NCI-H1694 (cell line): ENCODE measurements at places on chromosomes 16 and 17.

- no peak for DNase-seq
These were observed 3.8 kb downstream of the ZPBP2 start for GRCh38 chr17:39871801-39872200.

DNA sequence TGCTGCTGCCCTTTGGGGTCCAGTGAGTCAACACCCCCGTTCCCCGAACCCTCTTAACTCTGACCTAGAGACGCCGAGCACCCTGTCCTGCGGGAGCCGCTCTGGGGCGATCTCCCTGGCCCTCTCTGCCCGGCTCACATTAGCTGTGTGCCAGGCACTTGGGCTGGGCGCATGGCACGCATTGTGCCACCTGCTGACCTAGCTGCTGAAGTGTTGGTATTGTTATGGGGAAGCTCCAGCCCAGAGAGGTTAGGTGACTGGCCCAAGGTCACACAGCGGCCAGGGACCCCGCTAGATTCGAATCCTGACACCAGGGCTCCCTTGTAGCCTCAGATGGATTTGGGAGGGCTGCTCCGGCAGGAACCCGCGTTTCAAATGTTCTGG is 1.1 kb downstream of the HSD17B1 start:
- DNase-seq: no peak

DNA sequence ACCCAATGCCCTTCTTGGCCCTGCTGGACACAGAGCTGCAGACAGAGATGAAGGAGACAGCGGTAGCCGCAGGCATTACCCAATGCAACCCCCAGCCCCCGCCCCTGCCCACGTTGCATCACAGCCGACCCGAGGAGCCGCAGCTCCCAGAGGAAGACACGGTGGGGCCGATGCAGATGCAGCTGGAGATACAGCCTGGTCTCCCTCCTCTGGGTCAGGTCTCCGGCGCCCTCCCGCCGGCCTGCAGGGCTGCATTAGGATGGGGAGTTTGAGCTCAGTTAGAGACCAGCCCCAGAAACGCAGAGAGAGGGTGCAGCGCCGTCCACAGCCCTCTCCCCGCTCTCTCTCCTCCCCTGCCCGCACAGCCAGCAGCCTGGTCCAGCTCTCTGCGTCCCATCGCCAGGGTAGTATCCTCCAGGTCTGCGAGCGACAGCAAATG is 19.4 kb upstream of the UBE2I start:
- DNase-seq: no peak

GRCh38 chr16:75246504-75247205 is 4.8 kb downstream of the BCAR1 start:
- no peak for DNase-seq

DNA sequence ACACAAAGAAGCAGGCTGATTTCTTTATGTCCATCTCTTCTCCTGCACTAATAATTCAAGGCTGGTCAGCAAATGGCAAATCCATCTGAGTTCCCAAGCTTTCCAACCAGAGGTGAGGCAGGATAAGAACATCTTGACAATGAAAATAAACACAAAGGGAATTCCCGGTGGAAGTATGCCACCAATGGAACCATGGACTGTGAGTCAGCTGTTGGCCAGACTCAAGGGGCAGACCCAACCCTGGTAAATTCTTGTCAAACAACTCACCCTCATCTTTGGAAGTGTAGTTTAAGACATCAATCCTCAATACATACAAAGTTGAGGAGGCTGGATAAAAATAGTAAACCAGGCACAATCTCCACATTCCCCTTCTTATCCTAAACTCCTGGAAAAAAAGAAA is 74.3 kb upstream of the CES5A start:
- DNase-seq: no peak

DNA sequence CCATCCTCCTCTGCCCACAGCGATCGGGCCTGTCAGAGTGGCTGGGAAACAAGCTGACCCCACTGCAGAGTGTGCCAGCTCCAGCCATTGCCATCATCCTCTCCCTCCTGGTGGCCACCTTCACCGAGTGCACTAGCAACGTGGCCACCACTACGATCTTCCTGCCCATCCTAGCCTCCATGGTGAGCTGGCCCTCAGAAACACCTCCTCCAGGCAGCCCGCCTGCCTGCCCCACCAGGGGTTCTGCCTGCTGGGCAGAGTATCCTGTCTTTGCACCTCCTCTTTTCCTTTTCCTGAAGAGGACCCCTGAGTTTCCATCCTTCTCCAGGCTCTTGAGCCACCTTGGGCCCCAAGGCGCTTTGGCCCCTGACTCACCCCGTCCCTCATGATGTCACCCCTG is 10.5 kb upstream of the FOXN1 start:
- DNase-seq: no peak

GRCh38 chr17:40497695-40498094 is 3.7 kb downstream of the TNS4 start:
- no peak for DNase-seq

GRCh38 chr17:82926081-82926480 is 86.3 kb upstream of the ZNF750 start:
- DNase-seq: no peak

GRCh38 chr17:63381101-63381729 is 64.9 kb downstream of the CYB561 start:
- no peak for DNase-seq

DNA sequence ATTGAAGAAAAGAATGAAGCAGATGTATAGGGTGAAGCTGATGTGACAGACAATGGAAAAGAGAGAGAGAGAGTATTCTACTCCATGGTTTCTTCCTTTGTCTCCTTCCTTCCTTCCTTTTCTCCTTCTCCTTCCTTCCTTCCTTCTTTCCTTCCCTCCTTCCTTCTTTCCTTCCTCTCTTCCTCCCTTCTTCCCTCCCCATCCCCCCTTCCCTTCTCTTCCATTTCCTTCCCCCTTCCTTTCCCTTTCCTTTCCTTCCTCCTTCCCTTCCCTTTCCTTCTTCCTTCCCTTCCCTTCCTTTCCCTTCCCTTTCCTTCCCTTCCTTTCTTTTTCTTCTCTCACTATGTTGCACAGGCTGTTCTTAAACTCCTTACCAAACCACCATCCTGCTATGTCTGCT is 55.7 kb upstream of the GPR139 start:
- no peak for DNase-seq

- DNase-seq: no peak
These were observed at the start of gene VWA3A for GRCh38 chr16:22092143-22092933. VWA3A (plus strand) TSS chr16:22092541; CDS start chr16:22092638, 97 bp downstream.

- no peak for DNase-seq
These were observed 6.8 kb upstream of the OR1E2 start for GRCh38 chr17:3440451-3440850.

DNA sequence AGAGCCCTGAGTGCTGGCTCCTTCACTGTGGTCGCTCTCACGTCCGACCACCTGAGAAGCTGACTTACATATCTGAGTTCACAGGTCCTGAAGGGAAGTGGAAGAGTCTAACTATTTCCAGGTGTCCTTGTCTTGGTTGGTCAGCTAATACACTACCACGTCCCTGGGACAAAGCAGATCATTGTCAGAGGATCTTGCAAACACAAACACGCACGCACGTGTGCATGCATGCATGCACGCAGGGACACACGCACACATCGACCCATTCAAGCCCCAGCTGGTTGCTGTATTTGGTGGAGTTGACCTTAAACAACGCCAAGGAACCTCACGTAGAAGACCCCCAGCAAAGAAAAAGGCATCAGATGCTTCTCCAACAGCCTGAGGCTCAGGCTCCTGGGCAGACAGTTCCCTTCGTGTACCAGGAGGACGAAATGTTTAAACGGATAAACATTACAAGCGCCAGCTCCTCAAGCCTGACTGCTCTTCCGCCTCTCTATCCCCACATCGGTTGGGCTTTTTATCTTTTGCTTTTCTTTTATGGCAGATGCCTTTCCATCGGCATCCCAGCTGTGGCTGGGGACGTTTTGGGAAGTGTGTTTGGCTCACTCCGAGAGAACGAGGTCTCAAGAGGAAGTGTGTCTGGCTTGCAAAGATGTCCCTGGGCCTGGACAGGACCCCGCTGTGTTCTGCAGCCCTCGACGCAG is 95.8 kb downstream of the TBC1D16 start:
- DNase-seq: no peak

DNA sequence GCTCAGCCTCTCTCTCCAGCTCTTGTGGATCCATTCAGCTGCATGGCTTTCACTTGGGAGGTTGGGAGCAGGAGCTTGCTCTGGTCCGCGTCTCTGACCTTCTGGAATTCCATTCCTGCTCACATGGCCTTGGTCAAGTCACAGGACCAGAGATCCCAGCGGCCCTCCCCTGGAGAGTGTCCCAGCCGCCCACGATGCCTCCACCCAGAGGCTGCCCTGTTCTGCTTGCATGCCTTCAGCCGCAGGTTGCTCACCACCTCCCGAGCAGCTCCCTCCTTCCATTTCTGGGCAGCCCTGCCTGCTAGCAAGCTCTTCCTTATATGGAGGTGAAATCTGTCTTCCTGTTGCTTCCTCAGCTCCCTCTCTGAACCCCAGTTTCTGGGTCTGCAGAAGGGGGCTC is 32.6 kb downstream of the RAI1 start:
- no peak for DNase-seq

GRCh38 chr16:85461814-85462713 is 151.1 kb upstream of the GSE1 start:
- peak; percentile 65 for DNase-seq

- no peak for DNase-seq
These were observed 5.4 kb downstream of the VEZF1 start for GRCh38 chr17:57982452-57983170.

- no peak for DNase-seq
These were observed 189.2 kb downstream of the SEC14L1 start for GRCh38 chr17:77329741-77330531.

DNA sequence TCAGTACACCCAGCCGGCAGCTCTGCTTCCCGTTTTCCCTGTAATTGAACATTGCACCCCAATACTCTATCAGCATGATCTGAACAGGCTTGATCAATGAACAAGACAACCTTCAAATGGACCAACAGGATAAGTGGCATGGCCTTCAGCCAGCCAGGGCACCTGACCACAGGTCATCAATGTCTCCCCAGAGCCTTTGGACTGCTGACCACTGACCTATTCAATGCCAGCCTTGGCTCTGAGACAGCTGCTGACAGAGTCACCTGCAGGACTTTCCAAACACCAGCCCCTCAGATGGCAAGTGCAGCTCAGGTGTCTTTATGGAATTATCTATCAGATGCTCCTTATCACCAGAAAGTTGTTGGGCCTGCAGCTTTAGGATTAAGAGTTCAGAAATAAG is 462.9 kb upstream of the ASIC2 start:
- DNase-seq: no peak

GRCh38 chr16:71542377-71542776 is 16.2 kb downstream of the CHST4 start:
- DNase-seq: no peak

GRCh38 chr16:55370762-55371482 is 46.9 kb downstream of the IRX6 start:
- peak; percentile 23 for DNase-seq

GRCh38 chr16:22785552-22785951 is 28.4 kb upstream of the HS3ST2 start:
- DNase-seq: no peak

DNA sequence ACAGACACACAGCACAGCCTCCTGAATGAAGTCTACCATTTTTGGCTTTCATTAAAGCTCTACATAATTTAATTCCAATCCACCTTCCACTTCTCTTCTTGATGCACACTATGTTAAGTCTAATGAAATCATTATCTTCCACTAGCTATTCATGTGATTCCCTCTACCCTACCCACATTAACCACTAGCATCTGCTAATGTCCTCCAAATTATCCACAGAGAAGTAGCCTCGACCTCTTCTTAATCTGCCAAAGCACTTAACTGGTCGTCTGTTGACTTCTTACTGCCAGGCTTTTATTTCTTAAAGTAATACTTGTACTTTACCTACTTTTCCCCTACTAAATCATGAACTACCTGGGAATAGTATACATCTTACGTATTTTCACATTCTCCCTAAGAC is 91.8 kb downstream of the NCOR1 start:
- no peak for DNase-seq

DNA sequence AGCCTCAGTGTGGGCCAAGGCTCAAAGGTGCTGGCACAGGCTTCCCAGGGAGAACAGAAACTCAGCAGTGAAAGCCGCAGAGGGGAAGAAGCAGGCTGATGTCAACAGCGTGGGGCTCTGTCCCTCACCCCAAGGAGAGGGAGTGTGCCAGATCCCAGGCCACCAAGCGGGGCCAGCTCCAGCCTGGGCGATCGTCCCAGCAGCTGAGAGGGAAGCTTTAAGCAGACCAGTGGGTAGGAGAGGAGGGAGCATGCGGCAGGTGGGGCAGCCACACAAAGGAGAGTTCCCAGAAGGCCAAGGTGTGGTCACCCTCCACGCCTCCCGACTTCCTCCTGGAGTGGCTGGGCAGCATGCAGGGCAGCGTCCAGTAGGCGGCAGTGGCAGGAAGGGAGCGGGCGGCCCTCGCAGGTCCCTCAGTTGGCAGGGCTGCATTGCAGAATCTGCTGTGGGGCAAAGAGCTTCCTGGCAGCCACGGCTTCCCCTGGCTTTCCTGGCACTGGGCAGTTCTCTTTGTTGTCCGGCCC is 6.0 kb downstream of the SYNGR2 start:
- no peak for DNase-seq

DNA sequence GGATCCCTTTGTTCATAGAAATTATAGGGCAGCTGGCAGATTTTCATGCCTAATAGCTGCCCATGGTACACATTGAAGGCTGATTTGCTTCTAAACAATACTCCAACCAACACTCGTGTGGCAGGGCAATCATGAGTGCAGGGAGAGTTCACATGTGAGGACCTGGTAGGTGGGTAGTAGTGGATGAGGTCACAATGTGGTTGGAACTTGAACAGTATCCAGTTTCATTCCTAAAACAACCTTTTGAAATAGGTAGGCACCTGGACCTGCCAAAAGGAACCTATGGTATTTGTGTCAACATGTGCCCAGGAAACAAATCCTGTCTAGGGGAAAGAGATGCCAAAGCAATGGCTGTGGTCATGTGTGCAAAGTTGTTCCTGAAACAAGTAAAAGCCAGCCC is 32.8 kb downstream of the CCL4 start:
- DNase-seq: no peak

GRCh38 chr17:80002690-80003490 is 32.8 kb downstream of the TBC1D16 start:
- DNase-seq: no peak

DNA sequence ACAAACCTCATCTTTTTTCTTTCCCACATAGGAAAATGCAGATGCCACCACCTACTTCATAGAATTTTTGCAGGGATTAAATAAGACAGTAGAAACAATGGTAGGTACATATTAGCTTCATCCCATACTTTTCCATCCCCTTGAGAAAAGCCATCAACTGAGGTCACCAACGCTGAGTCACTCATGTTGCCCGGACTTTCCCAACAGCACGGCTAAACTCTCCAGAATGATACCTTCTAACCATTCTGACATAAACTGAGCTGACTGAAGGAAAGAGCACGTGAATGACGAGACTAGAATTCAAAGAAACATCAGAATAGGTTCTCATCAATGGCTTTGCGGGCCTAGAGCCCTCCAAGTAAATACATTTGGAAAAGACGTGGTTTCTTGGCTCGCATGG is 146.0 kb upstream of the RCVRN start:
- no peak for DNase-seq

DNA sequence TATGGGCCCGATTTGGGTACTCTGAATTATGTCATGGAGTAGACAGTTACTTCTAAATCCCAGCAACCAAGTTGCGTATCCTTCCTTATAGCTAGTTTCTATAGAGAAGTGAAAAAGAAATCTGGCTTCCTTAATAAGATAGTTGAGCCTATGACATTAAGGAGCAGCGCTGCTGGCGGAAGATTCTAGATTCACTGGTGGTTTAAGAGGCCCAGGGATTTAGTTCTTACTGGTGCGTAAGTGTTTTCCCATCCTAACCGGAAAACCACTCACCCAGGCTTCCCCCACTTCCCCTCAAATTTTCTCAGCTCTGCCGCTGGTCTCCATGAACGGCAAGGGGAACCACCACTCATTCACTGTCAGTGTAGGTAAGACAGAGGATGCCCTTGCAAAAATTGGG is 230.4 kb downstream of the CPPED1 start:
- DNase-seq: no peak

GRCh38 chr17:56648806-56649205 is 55.3 kb downstream of the NOG start:
- DNase-seq: no peak
